AG04449 (cell line): ENCODE measurements at places on chromosomes 16 and 17.

DNA sequence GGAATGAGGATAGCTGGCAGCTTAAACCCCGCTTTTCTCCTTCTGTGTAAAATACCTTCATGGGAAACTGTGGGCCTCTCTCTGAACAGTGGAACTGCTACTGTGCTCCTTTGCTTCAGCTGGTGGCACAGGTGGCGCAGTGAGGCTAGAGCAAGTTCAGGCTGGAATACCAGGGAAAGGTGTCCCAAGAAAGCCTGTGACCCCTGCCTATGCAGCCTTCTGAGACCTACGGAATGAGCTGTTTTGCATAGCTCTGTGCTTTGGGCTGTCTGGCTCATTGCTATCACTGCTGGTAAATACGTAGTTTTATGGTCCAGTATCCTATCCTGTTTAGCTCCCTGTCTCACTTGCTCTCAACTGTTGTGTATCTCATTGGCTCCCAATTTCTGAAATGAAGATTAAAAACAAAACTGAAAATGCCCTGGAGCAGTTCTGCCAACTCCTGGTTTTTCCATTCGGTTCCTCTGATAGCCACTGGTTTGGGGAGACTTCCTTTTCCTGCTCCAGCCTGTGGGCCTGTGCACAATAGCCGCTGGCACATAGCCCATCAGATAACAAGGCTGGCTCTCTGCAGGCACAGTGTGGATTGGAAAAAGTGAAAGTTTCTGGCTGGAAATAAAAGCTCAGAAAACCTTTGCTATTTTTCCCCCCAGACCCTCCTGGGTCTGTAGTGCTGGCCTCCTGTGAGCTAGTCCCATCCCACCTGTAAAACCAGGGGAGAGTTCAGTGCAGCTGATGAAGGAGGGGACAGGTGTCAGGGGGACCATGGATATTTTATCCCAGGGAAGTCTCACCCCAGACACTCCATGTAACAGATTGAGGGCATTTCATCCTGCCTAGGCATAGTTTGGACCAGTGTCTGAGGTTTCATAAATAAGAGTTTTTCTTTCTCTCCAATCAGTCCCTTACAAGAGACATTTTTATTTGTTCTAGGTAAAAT is 24.0 kb downstream of the LIMD2 start:
- DNase-seq: peak; percentile 21

GRCh38 chr17:9811086-9811485 is 10.8 kb downstream of the GSG1L2 start:
- DNase-seq: no peak

DNA sequence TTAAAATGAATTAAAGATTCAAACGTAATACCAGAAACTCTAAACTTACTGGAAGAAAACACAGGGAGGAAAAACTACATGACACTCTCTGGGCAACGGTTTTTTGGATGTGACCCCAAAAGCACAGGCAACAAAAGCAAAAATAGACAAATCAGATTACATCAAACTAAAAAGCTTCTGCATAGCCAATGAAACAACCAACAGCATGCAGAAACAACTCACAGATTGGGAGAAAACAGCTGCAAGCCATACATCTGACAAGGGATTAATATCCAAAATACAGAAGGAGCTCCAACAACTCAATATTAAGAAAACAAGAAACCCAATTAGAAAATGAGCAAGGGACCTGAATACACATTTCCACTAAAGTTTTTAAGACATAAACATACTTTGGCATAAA is 69.2 kb upstream of the ALOX12 start:
- DNase-seq: no peak

DNA sequence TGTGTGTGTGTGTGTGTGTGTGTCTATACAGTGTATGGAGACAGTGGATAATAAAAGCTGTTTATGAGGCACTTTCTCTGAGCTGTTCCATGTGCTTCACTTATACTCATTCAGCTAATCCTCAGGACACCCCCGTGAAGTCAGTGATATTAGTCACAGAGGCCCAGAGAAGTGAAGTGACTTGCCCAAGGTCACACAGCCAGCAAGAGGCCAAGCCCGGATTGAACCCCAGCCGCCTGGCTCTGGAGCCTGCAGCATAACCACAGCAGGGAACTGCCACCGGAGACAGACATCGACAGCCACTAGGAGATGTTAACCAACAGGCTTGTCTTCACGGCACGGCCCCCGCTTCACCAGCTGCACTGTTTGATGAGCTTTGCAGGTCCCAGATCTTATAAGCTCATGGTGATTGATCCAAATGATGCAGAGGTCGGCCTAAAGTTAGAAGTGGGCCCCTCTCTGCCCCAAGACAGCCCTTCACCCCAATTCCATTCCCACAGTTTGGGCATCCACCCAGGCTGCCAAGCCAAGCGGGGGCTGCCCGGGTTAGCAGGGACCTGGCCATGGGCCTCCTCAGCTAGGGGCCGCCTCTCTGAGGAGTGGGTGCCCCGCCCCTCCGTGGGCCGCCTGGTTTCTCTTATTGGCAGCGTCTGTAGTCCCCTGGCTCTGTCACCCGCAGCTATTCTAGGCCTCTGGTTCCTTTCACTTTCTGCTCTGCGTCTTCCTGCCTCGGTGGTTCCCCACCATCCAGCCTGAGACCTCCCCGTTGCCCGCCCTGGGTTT is 30.9 kb downstream of the SOCS1 start:
- no peak for DNase-seq

GRCh38 chr17:6555331-6556120 is 829 bp downstream of the PITPNM3 start:
- DNase-seq: no peak

- DNase-seq: peak; percentile 86
These were observed 101.8 kb downstream of the FOXL1 start for GRCh38 chr16:86680162-86680561.

DNA sequence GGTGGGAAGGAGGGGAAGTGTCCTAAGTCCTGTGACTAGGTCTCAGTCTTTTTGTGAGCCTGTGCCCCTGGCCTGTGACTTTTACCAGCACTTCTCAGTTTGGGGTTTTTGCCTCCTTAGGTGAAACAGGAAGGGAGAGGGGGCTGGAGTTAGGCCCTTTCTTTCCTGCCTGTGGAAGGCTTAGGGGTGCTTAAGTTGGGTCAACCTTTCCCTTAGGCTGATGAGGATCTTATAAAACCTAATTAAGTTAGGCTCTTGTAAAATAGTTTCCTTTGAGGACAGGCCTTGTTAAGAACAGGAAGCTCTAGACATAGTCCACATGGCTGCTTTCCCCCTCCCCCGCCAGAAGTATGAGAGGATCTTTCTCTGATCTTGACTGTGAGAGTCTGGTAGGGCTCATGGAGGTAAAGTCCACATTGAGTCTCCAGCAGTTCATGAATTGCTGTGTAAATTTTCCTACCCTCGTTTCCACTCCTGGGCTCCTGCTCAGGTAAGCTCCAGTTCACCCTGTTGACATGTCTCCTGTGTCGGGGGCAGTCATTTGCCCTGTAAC is 17.0 kb upstream of the DNASE1 start:
- no peak for DNase-seq

- peak; percentile 77 for DNase-seq
These were observed 5.2 kb downstream of the CCR7 start for GRCh38 chr17:40559954-40560591.

DNA sequence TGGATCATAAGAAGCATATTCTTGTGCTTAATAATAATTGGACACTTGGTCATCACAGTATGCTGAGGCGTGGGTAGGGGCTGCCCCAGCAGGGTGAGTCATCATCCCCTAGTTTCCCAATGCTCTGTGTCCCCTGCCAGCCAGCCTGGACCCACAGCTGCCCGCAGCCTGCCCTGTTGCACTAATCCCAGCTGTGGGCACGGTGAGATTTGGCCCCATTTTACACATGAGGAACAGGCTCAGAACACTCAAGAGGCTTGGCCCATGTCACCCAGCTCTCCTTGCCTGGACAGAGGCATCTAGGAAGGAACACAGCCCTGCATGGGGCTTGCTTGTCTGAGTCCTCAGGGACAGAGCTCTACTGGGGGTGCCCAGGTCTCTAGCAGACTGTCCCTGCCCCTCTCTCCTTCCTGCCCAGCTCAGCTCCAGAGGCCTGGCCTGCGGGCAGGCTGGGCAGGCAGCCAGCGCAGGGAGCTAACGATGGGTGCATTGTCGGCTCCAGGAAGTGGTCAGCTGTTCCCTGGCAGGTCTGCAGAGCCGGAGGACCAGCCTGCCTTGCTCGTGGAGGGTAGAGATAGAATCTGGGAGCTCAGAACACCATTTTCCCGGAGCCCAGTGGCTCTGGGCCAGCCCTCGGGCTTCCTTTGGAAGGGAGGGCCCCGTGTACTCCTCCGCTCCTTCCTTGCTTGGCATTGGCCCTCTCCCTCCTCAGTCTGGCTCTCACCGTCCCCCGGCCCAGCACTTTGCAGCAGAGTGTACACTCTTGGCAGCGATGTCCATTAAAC is 189.4 kb downstream of the RAB11FIP4 start:
- DNase-seq: no peak

GRCh38 chr16:56226187-56226586 is 34.9 kb downstream of the GNAO1 start:
- DNase-seq: no peak

- no peak for DNase-seq
These were observed 1.4 kb downstream of the SOX9 start for GRCh38 chr17:72122010-72122764.

DNA sequence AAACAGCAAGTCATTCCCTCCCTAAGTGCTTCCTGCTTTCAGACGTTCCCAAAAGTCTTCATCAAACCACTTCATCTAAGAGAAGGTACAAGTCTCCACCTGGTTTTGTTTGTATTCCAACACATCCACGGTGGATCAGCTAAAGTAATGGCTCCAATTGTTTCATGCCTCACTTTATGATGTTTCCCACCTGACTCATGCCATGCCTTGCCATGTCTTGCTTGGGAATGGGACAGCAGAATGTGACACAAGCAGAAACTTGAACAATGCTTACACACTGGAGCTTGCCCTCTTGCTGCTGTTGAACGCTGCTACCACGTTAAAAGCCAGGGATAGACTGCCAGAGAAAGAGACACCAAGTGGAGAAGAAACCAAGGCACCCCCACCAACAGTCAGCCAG is 43.8 kb downstream of the MYH10 start:
- DNase-seq: no peak

DNA sequence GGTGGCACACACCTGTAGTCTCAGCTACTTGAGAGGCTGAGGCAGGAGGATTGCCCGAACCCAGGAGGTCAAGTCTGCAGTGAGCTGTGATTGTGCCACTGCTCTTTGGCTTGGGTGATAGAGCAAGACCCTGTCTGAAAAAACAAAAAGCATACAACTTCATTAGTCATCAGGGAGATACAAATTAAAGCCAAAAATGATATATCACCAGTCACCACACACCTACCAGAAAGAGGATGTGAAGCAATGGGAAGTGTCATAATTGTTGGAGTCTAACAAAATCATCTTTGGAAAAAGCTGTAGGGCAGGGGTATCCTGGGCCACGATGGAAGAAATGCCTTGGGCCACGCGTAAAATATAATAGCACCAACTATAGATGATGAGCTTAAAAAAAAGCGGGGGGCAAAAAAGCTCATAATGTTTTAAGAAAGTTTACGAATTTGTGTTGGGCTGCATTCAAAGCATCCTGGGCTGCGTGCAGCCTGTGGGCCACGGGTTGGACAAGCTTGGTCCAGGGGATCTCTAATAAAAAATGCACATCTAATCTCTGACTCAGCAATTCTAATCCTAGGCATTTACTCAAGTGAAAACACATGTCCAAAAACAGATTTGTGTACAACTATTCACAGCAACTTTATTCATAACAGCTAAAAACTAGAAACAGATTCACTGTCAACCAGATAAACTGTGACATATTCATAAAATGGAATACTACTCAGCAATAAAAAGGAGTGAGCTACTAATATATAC is 65.9 kb downstream of the HIC1 start:
- no peak for DNase-seq

DNA sequence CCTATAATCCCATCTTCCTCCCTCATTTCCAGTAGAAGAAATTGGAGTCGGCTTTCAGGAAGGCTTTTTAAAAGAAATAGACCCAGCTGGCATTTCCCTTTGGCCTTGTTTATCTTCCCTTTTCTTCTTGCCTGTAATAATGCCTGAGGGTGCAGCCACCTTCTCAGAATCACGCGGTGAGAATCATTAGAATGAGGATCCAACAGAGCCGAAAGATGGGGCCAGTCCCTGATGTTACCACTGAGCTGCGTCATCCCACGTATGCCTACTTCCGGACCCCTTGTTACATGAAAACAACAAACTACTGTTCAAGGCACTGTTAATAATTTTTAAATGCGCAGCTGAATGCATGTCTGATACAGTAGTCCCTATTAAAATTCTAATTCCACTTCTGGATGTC is 24.1 kb downstream of the SDR42E1 start:
- no peak for DNase-seq
